ENCODE measurements at places on chromosomes 7 and 10. TPM values are rescaled to one million over a fixed set of nuclear protein-coding genes. Genes with fewer than 3 reads are reported as not detected.

Gene PPP1R3C
- total RNA-seq, result 94.5 TPM

Gene CALHM2
- total RNA-seq, result 35.8 TPM

Gene FGL2
- 97.6 TPM for total RNA-seq

Gene FANK1
- 2.6 TPM for total RNA-seq
